ENCODE measurements at places on chromosomes 13 and 19.

DNA sequence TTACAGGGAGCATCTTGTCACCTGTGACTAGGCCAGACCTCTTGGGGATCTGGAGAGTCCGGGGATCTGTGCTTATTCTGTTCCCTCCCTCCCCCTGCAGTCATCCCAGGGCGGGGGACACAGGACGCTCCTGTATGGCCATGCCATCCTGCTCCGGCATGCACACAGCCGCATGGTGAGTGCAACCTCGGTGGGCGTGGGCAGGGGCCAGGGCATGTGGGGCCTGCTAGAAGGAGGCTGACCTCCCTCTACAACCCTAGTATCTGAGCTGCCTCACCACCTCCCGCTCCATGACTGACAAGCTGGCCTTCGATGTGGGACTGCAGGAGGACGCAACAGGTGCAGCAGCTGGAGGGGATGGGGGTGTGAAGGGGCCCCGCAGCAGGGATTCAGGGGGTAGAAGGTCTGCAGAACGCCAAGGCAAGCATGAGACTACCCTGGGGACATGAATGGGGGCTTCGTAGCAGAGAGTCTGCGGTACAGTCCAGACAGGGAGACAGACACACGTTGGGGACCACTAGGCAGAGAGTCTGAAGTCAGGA lies 10.0 kb downstream of the RYR1 start:
- DNase-seq: no peak

DNA sequence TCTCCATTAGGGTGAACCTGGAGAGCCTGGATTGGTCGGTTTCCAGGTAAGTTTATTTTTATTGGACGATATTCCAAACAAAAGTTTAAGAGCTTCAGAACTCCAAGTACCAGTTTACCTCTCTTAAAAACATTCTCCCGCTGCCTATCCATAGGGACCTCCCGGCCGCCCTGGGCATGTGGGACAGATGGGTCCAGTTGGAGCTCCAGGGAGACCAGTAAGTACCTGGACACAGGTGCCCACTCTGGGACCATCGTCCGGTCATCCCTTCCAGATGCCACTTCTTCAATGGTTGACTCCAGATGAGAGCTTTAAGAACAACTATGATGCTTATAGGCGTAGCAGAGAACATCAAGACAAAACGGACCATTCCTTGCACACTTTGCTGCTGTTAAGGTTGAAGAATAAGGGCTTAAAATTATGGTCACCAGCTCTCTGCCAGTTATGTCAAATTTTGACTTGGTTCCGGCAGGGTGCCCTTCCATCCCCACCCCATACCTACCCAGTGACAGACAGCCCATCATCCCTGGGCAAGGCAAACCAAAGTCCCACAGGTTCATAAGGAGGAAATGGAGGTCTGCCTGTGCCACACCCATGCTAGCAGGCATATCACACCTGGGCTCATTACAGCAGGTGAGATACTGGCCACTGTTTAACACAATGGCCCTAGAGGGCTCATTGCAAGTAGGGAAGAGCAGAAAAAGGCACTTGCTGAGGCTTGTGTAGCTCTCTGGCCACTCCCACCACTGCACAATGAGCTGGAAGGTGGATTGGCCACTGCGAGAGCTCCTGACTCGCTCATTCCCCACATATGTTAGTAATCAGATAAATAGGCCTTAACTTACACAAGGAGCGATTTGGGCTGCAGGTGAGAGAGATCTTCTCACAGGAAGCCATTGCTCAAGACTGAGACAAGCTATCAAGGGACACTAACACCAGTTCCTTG lies 123.6 kb downstream of the COL4A2 start:
- no peak for DNase-seq

- no peak for DNase-seq
Measured at GRCh38 chr13:35016362-35017112, 74.5 kb downstream of the NBEA start.

GRCh38 chr19:3224346-3225168 lies at the start of gene CELF5:
CELF5 (plus strand) TSS chr19:3224661; CDS start chr19:3224740, 79 bp downstream.
- peak; percentile 62 for DNase-seq

GRCh38 chr19:43519436-43520088 lies 7.4 kb downstream of the ETHE1 start:
- DNase-seq: peak; percentile 79
